ENCODE measurements at places on chromosomes 16 and 17. TPM values are rescaled to one million over a fixed set of nuclear protein-coding genes. Genes with fewer than 3 reads are reported as not detected.

DNA sequence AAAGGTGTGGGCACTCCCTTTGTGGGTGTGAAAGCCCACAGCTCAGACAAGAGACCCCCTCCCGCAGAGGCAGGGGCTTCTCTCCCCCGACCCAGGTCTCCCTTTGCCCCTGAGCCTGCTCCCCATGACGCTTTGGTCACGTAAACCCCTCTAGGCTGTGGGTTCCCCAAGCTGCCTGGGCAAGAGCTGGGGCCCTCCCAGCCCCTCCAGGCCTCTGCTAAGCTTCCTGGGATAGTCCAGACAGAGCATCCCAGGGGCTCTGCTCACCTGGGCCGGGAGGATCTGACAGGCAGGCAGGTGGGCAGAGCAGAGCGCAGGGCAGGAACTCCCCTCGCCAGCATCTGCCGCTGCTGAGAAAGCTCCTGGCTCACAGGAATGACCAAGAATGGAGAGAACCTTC, 177.3 kb downstream of the BANP start:
- DNase-seq, result no peak

- DNase-seq, result no peak
Observed at GRCh38 chr17:41750862-41751261, 16.4 kb upstream of the HAP1 start.

GRCh38 chr16:89031715-89032659, 55.0 kb upstream of the CBFA2T3 start:
- DNase-seq, result peak; percentile 43

DNA sequence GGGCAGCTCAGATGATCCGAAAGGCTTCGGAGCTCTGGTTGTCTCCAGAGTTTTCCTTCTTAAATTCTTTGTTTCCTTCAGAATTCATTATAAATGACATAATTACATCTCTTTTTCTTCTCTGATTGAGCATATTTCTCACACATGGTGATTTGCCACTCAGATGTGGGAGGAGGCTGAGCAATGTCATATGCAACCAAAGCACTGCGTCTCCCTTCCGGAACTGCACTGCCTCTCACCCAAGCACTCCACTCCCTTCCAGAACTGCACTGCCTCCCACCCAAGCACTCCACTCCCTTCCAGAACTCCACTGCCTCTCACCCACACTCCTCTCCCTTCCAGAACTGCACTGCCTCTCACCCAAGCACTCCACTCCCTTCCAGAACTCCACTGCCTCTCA, 131.5 kb downstream of the SALL1 start:
- DNase-seq, result no peak

DNA sequence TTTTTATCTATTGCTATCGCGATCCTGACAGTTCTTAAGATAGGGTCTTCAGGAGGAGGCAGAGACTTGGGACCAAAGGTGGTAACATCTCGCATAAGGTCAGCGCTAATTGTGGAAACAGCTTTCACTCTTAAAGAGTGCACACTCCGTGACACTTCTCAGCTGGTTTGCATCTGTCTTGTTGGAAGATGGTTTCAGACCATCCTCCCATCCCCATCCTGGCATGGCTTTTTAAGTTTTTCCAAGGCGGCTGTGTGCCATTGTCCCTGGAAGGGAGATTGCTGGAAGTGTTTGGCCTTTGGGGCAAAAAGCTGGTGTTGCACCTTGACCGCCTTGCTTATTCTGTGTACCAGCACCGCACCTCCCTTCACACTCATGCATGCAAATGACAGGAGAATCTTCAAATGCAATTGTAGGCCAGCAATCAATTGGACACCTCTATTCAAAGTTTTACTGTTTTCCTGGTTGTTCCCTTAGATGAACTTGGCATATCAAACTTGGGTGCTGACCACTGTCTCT, 1.5 kb downstream of the SOCS7 start:
- DNase-seq, result no peak

TBC1D3E gene
- not detected for total RNA-seq

HSF5 gene
- total RNA-seq, result not detected
